Foreskin keratinocyte (primary cell): ENCODE measurements at places on chromosomes 2 and 18. TPM values are rescaled to one million over a fixed set of nuclear protein-coding genes. Genes with fewer than 3 reads are reported as not detected.

DNA sequence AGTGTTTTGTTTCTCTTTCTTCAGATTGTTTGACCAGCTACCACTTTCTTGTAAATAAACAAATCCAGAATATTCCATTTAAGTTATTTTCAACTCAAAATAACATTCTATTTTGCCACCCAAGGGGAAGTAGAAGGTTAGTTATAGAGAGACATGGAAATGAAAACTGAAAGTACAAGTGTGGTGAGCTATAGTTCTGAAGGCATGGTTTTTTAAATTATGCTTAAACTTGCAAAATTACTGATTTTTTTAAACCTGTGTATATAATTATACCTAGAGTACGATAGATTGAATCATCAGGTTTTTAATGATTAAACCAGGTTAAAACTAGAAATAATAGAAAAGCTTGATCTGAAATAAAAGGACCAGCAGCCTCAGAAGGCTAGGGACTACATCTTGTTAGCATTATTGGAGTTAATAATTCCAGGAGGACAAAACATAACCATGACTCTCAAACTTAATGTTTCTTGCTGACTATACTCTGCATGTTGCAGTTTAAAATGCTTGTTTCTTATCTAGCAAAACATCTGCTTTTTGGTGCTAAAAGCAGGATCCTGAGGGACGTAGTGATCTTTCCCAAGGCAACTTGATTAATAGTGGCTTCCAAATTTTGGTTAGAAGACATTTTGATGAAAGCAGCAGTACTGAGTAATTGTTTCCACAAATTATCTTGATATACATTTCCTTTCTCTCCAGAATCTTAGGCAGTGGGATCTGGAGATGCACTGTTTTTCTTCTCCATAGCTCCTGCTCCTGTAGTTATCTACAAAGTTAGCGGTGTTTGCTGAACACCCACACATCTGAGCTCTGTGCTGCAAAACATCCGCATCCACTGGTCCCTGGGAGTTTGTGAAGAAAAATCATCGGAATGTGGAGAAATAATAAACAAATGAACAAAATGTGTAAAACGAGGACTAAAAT, 327.2 kb upstream of the PKDCC start:
- DNase-seq = no peak

DNA sequence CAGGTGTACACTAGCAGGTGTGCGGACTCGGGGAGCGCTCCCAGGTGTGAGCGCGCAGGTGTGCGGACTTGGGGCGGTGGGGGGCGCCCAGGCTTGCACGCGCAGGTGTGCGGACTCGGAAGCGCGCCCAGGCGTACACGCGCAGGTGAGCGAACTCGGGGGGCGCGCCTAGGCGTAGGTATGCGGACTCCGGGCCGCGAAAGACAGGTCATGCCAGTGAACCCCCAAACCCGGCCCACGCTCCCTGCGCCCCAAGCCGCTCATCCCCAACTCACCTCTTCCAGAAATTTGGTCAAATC, 342 bp downstream of the CYB5A start:
- no peak for DNase-seq

GRCh38 chr2:5187283-5187682, 504.9 kb upstream of the SOX11 start:
- DNase-seq = no peak

DNA sequence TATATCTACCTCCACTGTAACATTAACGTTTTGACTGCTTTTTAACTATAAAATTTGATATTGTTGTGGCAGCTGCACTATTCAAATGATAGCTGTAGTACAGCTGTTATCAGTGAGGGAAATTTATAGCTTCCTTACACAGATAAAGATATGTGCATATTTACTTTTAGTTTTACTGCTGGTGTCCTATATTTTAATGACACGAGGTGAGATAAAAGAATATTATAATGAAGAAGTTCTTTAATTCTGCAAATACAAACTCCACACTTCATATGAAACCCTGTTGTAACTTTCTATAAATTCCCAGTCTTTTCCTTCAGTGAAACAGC, 427.8 kb upstream of the ZEB2 start:
- no peak for DNase-seq

DNA sequence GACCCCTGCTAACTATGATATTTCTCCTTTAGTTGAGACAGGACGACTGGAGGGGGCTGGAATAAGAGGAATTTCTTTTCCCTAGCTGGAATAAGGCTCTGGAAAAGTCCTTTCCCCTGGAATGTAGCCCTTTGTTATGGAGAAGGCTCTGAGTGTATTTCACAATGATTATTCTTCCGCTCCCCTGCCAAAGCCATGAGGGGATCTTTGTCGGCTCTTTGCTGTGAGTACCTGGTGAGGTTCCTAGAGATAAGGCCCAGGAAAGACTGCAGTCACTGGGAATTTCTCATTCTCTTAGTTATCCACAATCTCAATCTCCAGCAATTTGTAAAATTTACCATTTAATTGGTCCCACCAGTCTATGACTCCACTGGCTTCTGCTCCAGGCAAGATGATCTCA, 340.2 kb upstream of the HNRNPA3 start:
- DNase-seq = no peak

GRCh38 chr2:178066324-178066723, 6.3 kb downstream of the PDE11A start:
- DNase-seq = no peak

DNA sequence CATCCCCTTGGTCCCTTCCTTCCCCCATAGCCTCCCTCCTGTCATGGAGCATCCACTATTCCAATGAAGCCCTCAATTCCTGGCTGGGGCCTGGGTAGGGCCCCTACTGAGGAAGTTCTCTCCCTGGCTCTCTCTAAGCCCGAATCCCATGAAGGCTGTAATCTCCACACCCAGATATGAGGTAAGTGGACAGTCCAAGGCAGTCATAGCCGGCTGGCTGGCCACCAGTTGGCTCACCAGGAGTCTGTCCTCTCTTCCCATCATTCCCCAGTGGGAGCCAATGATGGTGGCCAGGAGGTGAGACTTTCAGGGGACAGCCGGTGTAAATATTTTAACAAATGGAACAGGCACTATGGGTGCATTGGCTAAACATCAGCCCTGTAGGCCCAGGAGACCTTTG, 6.8 kb upstream of the TAF1B start:
- no peak for DNase-seq

- no peak for DNase-seq
These were observed 211.5 kb upstream of the RAB6C start for GRCh38 chr2:129768036-129768386.

DNA sequence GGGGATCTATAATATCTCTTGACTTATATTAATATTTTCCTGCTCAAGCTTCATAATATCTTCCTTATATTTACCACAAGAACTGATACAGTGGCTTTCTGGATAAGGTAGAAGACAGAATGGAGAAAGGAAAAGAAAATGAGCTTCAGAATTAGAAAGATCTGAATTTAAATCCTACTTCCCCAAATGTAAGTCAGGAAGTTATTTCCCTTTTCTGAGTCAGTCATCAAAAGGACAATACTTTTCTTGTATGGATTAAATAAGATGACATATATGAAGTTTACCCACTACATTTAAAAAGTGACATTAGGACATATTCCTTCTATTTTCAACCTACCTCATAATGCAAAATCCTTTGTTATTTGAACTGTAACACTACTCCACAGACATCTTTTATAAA, 19.0 kb downstream of the KRCC1 start:
- no peak for DNase-seq

DNA sequence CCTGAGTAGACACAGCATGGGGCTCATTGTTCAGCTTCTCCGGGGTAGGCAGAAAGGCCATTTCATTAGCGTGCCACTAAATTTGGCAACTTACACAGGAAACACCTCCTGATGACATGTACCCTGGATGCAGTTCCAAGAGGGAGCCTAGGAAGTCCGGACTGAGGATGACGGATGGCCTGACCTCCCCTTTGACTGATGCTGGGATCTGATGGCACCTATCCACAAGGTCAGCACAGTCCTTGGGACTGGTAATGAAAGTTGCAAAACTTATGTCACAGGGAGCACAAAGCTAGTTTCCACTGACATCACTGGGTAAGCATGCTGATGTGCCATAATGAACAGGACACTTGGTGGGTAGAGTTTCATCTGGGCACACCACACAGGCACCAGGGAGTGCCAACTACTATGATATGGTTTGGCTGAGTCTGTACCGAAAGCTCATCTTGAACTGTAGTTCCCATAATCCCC, 126.7 kb upstream of the ARL4C start:
- DNase-seq = no peak

DNA sequence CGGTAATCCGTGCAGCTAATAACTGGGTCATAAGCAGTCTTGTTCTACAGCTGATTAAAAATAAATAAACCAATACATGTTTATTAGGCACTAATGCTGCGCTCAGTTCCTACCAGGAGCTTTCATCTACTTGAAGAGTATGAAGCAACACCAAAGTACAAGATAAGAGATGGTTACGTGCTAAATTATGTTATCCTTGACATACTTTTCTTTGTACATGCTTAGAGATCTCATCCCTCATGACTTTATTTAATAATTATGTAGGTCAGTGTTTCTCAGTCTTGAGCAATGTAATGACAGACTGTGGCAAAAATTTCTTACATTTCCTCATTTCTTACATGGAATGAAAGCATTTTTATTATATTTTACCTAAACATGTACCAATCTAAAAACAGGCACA, 54.6 kb upstream of the COBLL1 start:
- DNase-seq = no peak

DNA sequence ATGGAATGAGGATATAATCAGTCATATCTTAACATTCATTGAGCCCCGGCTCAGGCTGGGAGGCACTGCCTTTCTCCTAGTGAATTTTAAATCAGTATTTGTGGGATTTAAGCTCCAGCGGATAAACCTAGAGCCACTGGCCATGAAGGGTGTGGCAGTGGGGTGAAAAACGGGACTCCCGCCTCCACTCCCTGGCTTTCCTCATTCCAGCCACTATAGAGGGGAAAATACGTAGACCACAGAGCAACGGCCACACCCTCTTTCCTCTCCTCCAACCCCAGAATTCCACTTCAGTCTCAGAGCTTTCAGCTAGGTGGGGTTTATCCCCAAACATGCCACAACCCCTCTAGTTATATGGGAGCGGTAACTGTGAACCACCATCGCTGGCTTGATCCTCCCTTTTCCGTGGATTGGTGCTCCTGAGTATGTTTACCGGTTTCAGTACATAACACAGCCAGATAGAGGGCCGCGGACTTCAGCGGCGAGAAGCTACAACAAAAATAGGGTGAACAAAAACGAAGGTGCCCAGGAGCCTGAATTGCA, 70.6 kb upstream of the ITGB6 start:
- DNase-seq = peak; percentile 36

DNA sequence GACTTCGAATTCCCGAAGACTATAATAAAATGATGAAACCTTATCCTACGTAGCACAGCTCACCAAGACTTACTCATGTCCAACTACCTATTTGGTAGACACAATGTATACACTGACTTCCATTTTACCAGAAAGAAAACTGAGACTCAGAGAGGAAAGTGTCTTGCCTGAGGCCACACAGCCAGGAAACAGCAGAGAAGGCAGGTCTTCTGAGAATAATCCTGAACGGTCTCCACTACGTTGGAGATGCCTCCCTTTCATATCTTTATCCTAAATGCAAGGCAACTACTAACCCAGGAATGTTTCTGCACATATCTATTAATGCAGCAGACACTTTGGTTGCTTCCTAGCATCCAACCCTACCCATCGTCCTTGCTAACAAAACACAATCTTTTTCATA, 11.9 kb upstream of the FABP1 start:
- no peak for DNase-seq

GRCh38 chr18:12606592-12607315, 51.2 kb downstream of the SPIRE1 start:
- peak; percentile 60 for DNase-seq

DNA sequence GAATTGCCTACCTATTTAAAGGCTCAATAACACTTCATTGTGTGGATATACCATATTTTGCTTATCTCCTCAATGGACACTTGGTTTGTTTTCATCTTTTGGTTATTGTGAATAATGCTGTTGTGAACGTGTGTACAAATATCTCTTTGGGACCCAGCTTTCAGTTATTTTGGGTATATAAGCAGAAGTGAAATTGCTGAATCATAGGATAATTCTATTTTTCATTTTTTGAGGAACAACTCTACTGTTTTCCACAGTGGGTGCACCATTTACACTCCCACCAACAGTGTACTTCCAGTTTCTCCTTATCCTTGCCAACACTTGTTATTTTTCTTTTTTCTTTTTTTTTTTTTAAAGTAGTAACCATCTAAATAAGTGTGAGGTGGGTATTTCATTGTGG, 29.0 kb downstream of the PTPN4 start:
- no peak for DNase-seq

DNA sequence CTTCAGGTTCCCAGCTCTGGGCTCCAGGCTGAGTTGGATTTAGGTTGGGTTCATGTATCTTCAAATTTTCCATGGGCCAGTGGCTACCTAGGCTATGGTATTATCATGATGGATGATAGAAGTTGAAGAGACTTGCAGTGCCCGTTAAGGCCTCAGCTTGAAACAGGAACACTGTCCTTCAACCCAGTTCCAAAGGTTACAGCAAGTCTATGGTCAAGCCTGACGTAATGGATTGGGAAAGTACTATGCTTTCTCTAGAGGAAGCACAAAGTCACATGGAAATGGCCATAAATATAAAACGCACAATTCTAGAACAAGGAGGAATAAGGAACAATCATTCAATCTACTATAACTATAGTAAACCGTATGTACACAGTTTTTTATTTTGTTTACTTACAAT, 593.2 kb downstream of the ZEB2 start:
- no peak for DNase-seq

DNA sequence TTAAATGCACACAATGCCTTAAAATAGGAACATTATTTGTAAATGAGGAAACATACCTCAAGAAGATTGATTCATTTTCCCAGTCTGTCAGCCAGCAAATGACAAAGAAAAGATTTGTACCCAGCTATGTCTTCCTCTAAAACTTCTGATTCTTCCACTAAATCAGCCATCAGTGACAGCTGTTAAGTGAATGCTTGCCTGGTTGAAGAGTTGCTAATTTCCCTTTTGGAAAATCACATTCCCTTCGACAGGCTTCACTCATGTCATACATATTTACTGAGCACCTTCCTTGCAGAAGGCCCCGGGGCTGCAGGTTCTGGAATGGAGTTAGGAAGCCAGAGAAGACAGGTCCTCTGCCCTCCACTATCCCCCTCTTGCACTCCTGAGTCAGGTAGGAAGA, 112.0 kb upstream of the SLC66A3 start:
- no peak for DNase-seq

TUBB8B gene
- total RNA-seq = 0.27 and 0.67 TPM in 2 replicates

ACMSD gene
- not detected in 2 replicates for total RNA-seq

KRTCAP3 gene
- 37.1 and 40.2 TPM in 2 replicates for total RNA-seq

IL36A gene
- total RNA-seq = not detected in 2 replicates

MC5R gene
- not detected in 2 replicates for total RNA-seq

KCTD1 gene
- 46.6 and 50.5 TPM in 2 replicates for total RNA-seq

NIFK gene
- 59.9 and 68.3 TPM in 2 replicates for total RNA-seq

EIF4E2 gene
- 74.7 and 79.2 TPM in 2 replicates for total RNA-seq

NR4A2 gene
- 0.31 and 0.32 TPM in 2 replicates for total RNA-seq

SMAD7 gene
- 7.2 and 10.5 TPM in 2 replicates for total RNA-seq

TMEM17 gene
- total RNA-seq = 2.3 and 2.5 TPM in 2 replicates

UGT1A3 gene
- total RNA-seq = 0.14 and 0.88 TPM in 2 replicates

PROC gene
- total RNA-seq = 0.32 and 0.82 TPM in 2 replicates

PROKR1 gene
- total RNA-seq = not detected in 2 replicates

CHRND gene
- not detected in 2 replicates for total RNA-seq

VIL1 gene
- total RNA-seq = not detected in 2 replicates

TMEM163 gene
- total RNA-seq = not detected in 2 replicates

CRYGD gene
- total RNA-seq = not detected in 2 replicates

CYRIA gene
- total RNA-seq = 0.10 and 0.14 TPM in 2 replicates

CRYBA2 gene
- total RNA-seq = not detected in 2 replicates

UGT1A5 gene
- 0.53 and 0.82 TPM in 2 replicates for total RNA-seq

CNDP1 gene
- total RNA-seq = not detected in 2 replicates
